ENCODE measurements at places on chromosomes 5 and 9.

DNA sequence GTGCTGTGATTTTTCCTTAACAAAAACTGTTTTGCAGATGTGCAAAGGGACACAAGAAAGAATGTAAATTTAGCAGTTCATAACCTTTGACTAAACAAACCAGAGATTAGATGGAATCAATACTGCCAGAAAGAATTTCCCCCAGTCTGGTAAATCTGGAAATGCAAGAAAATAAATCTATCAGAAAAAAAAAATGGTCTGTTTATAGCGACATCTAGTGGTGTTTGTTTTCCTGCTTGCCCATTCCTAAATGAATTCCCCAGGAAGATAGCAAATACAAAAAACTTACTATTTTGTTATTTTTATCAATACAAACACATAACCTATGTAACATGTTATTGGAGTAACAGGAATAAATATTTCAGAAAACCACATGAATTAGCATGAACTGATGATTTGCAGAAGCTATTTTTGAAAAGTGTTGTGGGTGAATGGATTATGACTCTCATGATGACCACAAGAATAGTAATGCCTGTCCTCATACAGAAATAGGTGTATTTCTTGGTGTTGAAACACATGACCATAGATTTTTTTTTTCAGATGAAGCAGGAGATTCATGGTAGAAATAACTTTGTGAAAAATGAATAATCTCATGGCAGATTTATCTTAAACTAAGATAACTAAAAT is 1703.8 kb downstream of the MAT2B start:
- no peak for DNase-seq

- no peak for DNase-seq
These were observed 2.0 kb upstream of the KDM3B start for GRCh38 chr5:138350563-138350890.

- DNase-seq = no peak
These were observed 122.3 kb downstream of the GNAQ start for GRCh38 chr9:77909306-77909705.

DNA sequence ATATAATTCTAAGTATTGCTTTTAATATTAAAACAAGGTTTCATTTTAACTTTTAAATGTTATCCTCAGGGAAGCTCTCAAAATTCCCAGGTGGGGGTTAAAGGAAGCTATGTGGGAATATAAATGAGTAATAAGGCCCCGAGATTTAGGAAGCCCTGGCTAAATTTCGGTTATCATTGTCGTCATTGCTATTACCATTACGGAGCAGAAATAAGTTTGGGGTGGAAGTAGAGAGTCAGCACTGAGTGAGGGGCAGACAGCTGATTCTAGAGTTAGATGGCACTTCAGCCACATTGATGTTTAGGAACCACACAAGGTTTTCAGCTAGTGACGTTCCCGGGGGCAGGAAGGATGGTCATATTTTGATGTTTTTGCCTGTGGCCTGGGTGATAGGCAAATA is 74.9 kb downstream of the NREP start:
- no peak for DNase-seq

DNA sequence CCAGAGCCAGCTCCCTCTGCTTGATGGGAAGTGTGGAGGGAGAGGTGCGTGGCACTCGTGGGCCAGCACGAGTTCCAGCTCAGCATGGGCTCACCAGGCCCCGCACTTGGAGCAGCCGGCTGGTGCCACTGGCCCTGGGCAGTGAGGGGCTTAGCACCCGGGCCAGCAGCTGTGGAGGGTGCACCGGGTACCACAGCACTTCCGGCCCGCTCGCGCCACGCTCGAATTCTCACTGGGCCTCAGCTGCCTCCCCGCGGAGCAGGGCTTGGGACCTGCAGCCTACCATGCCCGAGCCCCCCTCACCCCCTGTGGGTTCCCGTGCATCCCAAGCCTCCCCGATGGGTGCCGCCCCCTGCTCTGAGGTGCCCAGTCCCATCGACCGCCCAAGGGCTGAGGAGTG is 98.4 kb downstream of the DCP2 start:
- DNase-seq = no peak

GRCh38 chr5:136042665-136043121 is 13.9 kb downstream of the TGFBI start:
- no peak for DNase-seq

- peak; percentile 83 for DNase-seq
These were observed 25.0 kb upstream of the HMCN2 start for GRCh38 chr9:130240410-130241197.

DNA sequence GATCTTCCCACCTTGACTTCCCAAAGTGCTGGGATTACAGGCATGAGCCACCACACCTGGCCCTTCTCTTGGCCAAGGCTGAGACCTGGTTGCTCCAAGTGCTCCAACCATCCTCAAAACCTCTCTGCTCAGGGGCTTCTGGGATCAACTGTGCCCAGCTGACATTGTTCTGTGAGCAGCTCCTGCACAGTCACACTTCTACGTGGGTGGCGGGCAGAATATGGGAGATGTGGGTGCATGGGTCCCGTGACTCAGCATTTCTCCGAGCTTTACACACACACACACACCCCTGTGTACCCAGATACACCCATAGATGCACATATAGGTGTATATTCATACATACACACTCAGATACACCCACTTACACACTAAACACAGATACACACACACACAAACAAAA is 10.5 kb upstream of the MYORG start:
- DNase-seq = no peak

DNA sequence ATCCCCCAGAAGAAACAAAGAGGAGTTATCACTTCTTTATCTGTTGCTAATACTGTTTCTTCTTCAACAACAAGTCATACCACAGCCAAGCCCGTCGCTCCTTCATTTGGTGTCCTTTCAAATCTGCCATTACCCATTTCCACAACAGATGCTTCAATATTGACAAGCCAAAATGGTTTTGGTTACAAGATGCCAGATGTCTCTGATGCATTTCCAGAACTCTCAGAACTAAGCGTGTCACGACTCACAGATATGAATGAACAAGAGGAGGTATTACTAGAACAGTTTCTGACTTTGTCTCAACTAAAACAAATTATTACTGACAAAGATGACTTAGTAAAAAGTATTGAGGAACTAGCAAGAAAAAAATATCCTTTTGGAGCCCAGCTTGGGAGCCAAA is 16.0 kb upstream of the HAND1 start:
- no peak for DNase-seq

DNA sequence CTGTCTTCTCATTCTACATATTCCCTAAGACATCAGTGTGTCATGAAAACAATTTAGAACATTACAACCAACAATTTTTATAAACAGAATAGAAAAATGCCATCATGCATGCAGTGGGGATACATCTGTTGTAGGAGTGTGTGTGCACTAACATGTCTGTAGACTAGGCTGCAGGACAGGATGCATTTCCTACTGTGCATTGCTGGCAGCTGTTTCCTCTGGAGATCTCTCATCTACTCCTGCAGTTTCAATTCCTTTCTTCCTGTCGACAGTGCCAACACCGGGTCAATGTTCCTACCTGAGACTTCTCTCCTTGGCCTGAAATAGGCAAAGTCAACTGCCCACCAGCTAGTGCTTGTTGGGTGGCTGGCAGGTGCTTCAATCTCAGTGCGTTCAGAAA is 69.8 kb downstream of the ANKH start:
- no peak for DNase-seq

- no peak for DNase-seq
These were observed 375 bp upstream of the C5orf24 start for GRCh38 chr5:134845335-134845851.

- DNase-seq = peak; percentile 13
These were observed 1729.2 kb upstream of the WWC1 start for GRCh38 chr5:166562246-166562645.

DNA sequence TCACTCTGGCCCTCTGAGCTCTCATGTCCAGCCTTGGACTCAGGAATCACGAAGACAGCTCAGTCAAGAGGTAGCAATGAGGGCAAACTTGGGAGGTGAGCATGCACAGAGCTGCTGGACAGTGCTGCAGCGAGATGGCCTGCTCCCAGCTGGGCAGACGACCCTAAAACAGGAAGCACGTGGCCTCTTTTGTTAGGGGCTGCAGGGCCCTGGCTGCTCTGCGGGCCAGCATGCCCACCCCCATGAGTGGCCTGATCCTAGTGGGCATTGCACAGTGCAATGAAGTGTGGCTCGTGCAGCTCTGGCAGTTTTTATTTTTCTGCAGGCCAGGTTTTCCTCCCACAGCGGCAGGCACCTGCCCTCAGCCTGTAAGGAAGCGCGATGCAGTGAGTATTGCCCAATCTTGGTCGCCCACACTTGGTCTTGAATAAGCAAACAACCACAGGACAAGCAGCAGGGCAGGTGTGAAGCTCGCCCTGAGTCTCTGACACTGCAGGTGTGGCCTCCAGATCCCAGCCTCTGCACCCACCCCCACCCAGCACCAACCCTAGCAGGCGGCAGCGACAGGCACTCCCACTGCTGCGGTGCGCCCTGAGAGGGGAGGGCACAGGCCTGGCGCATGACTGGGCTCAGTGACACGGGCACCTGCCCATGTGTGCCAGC is 60.8 kb downstream of the SEMA4D start:
- DNase-seq = no peak

GRCh38 chr5:115116001-115116400 is 53.7 kb downstream of the TRIM36 start:
- no peak for DNase-seq

Measured in T47D (cell line).